ENCODE measurements at places on chromosomes 13 and 19.

- DNase-seq = no peak
Observed at GRCh38 chr13:29418026-29418425, 177.5 kb downstream of the SLC7A1 start.

DNA sequence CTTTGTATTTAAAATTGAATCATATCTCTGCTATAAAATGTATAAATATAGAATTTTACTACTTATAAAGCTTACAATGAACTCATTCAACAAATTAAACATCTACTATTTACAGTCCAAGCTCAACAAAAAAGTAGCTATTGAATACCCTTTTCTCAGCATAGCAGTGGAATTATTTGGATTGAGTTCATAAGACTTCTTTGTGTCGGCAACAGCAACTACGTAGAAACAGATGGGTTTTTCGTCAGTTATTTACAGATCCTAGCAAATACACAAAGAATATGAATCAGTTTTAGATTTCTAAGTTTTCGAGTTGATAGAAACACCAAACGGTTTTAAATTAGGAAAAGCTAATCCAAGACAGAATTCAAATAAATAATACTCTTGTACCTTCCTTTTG, 10.4 kb upstream of the NEK3 start:
- no peak for DNase-seq

DNA sequence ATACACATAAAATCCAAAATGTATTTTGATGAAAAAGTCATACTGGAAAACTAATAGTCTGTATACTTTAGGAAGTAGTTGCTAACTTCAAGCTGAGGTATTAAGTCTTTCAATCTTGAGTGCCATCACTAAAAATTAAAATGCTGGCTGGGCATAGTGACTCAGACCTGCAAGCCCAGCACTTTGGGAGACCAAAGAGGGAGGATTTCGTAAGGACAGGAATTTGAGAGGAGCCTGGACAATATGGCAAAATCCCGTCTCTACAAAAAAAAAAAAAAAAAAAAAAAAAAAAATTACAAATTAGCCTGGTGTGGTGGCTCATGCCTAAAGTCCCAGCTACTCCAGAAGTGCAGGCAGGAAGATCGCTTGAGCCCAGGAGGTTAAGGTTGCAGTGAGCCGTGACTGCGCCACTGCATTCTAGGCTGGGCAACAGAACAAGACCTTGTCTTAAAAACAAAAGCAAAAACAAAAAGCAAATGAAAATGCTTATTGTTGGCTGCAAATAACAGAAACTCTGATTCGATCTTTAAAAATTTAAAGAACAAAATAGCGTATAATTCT, 1994.2 kb upstream of the PCDH20 start:
- DNase-seq = no peak

DNA sequence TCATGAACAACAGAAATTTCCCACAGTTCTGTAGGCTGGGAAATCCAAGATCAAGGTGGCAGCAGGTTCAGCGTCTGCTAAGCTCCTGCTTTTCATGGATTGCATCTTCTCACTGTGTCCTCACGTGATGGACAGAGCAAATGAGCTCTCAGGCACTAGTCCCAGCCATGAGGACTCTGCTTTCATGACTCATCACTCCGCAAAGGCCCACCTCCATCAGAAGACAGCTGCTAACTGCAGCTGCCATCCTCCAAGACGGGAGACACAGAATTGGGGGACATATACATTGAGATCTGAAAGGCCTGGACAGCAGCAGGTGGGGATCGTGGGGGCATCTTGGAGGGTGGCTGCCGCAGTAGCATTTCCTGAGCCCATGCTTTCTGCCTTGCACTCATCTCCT, 44.4 kb upstream of the SPATA13 start:
- DNase-seq = no peak

DNA sequence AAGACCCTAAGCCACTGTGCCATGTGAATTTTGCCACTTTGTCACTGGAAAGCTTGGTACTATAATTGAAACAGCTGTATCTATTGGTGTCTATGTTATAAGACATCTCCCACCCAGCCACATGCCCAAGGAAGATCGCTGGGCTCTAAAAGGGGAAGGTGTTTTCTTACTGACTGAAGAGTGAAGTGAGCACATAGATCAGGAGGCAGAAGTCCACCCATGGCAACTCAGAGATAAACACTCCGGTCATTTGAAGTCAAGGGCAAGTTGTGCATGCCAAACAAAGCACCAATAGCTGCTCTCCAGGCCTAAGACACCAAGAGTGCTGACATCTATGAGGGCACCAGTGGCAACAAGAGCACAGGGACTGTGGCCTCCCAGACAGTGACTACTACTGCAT, 153.8 kb downstream of the KCTD12 start:
- DNase-seq = no peak

DNA sequence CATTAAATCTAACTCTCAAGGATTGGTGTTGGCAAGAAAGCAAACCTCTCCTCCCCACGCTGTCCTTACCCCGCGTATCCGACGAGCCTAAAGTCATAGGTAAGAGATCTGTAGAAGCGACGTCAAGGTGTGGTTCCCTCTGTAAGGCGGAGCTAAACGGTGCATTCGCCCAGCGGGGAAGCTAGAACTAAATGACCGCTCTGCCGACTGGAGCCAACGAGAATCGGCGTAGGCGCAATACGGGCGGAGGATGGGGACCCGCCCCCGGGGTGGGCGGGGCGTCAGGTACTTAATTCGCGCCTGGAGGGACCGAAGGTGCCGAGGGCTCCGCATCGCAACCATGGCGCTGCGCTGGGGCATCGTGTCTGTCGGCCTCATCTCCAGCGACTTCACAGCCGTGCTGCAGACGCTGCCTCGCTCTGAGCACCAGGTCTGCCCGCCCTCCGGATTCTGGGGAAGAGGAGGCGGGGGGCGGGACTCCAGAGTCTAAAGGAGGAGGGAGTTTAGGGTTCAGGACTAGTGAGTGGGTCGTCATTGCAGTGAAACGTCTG, at the start of gene DHDH:
DHDH (plus strand) TSS at position 318 of the 551 bp plus-strand sequence; CDS start at position 341, 23 bp downstream.
- DNase-seq = no peak

GRCh38 chr19:41920882-41921576, 7.2 kb downstream of the ERFL start:
- DNase-seq = no peak

- no peak for DNase-seq
Observed at GRCh38 chr19:6527893-6528543, 2.8 kb upstream of the TNFSF9 start.

- DNase-seq = no peak
Observed at GRCh38 chr13:58994777-58995176, 1169.0 kb downstream of the DIAPH3 start.

DNA sequence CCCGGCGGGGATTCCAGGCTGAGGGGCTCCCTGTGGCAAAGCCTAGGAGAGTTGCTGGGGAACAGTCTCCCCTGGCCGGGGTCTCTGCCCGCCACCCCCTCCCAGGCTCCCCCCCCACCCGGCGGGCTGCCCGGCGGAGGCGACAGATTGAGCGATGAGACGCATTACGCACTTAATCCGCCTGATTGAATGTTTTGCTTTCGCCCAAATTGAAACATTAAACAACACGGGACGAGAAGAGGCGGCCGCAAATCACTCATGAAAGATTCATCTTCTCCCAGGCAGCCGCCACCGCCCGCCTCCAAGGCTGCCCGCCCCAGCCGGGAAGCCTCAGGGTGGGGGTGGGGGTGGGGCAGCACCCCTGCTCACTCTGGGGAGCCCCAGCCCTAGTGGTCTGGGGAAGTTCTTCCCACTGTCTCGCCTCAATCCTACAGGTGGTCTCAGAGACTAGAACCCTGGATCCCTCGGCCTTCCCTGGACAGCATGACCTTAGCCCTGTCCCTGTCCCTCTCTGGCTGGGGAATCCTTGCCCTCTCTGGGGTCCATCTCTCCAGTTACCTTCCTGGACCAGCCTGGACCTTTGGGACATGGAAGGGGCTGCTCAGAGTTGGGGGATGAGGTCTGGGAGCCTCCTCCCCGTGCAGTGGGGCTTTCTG, 7.6 kb upstream of the ERFL start:
- no peak for DNase-seq

DNA sequence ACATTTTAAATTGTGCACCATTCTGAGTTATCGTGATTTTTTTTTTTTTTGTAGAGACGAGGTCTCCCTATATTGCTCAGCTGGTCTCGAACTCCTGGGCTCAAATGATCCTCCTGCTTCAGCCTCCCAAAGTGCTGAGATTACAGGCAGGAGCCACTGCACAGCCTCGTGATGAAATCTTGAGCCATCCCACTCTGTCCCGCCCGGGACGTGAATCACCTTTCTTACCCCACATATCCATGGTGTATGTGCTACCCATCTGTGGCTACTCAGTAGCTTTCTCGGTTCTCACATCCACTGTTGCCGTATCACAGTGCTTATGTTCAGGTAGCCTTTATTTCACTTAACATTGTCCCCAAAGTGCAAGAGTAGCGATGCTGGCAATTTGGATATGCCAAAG, 26.5 kb downstream of the PAK4 start:
- no peak for DNase-seq

DNA sequence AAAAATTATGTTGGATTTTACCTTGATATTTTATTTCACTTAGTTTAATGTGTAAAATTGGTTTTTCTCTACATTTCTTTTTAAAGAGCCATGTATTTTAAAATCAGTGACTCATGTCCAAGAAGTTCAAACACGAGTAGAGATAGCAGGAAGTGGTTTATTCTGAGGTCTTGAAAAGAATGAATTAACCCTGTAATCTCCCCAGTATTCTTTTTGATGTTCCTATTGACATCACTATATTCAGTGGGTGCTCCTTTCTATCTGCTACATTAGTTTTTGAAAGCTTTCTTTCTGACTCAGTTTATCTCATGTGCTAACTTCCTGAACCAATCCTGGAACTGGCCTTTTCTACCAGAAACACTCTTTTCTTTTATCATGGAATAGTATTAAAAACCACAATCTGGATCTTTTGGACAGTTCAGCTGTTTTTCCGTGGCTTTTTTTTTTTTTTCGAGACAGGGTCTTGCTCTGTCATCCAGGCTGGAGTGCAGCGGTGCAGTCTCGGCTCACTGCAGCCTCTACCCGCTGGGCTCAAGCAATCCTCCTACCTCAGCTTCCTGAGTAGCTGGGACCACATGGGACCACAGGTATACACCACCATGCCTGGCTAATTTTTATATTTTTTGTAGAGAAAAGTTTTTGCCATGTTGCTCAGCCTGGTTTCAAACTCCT, 114.9 kb downstream of the PCCA start:
- DNase-seq = no peak

DNA sequence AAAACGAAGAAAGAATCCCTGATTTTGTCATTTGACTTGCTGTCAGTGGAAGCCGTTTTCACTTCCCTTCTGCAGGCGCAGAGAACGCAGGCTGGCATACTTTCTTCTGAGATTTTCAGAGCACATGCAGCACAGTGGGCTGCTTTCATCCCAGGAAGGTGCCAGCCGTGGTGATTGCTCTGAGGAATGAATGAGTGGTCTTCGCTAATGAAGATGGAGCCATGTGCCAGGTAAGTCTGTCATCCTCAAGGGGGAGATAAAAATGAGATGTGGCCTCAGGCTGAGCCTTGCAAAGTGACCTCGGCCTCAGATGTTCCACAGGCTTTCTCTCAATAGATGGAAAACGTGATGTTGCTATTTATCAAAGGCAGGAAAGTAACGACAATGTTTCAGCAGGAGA, 94.6 kb upstream of the FARP1 start:
- DNase-seq = no peak

DNA sequence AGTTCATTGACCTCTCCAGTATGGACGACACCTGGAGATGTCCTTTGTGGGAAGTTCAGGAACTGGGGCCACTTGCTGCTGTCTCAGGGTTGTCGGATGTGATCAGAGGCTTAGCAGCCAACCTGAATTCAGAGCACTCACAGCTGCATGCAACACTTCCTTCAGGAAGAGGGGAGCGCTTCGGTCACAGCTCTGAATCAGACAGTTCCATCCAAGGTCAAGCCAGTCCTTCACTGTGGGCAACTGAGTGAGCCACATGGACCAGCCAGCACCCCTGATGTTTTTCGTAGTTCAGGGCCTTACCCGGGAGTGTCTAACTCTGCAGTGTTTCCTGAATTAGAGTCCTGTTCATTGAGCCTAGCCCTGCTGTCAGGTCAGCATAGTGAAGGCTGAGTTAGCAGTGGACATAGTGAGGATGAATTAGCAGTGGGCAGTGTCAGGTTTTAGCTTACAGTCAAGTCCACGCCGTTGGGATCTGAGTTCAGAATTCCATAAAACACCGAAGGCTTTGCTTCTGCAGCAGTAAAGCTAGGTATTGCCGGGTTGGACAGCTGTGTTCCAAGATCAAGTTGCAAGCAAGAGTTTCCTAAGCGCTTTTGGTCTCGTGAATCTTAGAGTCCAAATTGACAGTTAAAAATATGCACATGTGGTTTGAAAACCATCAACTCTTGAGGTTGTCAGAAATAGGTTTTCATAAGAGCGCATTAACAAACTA, 5.1 kb downstream of the ZNF555 start:
- no peak for DNase-seq

GRCh38 chr19:4559569-4559968, at the start of gene SEMA6B:
SEMA6B (minus strand) TSS chr19:4559684; CDS start chr19:4558457, 1,227 bp downstream.
- no peak for DNase-seq

- no peak for DNase-seq
Observed at GRCh38 chr13:110525328-110526319, 35.9 kb downstream of the RAB20 start.

GRCh38 chr13:47241446-47241845, 344.6 kb upstream of the HTR2A start:
- no peak for DNase-seq

- DNase-seq = no peak
Observed at GRCh38 chr13:78499802-78500201, 103.5 kb downstream of the POU4F1 start.

DNA sequence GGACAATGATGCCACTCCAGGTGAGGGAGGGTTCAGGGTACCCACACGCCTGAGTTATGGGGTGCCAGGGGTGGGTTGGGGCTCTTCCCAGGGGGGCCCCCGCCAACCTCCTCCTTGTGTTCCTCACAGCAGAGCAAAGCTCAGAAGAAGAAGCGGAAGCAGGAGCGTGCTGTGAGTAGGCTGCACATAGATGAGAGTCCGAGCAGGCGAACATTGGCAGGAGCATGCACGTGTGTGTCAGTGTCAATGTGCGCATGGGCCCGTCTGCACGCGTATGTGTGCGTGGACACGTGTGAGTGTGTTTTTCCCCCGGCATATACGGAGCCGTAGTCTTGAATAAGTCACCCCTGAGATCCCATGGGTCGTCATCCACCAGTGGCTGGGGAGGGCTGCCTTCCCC, 12.4 kb upstream of the USE1 start:
- no peak for DNase-seq

GRCh38 chr19:3783660-3784584, 2.3 kb downstream of the MATK start:
- DNase-seq = no peak

DNA sequence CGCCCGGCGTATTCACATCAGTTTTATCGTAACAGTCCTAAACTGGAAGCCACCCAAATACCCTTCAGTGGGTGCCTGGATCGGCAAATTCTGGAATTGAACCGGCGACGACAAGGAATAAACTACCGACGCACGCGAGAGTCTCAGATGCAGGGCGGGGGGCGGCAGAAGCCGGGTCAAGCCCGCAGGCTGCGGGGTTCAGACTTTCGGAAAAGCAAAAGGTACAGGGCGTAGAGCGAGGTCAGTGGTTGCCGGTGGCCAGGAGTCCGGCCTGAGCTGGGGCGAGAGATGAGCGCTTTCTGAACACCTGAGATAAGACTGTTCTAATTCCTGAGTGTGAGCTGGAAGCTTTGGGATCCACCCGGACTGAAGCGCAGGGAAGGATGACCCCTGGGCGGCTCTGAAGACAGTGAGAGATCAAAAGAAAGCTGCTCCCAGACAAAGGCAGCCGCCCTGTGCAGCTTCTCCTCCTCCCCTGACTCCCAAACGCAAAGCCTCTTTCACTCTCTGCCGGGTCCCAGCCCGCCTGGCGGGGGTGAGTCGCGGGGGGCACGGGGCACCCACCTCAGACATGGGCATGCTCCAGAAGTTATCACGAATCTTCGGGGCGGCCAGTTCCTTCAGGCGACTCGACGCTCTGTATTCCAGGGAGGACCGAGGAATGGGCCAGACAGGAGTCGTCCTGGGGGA, 26.2 kb upstream of the MIER2 start:
- no peak for DNase-seq

All from cortex of kidney (tissue), 1 donor.